Stimulated activated CD4-positive, alpha-beta T cell treated with anti-CD3 and anti-CD28 coated beads, Interleukin-12 subunit alpha, Interleukin-12 subunit beta, amount 100 ng/mL, for 4 hours (primary cell): ENCODE measurements at places on chromosomes 3 and 15.
A peak's percentile ranks its signal among the peaks of the same experiment; 100 is the strongest.

DNA sequence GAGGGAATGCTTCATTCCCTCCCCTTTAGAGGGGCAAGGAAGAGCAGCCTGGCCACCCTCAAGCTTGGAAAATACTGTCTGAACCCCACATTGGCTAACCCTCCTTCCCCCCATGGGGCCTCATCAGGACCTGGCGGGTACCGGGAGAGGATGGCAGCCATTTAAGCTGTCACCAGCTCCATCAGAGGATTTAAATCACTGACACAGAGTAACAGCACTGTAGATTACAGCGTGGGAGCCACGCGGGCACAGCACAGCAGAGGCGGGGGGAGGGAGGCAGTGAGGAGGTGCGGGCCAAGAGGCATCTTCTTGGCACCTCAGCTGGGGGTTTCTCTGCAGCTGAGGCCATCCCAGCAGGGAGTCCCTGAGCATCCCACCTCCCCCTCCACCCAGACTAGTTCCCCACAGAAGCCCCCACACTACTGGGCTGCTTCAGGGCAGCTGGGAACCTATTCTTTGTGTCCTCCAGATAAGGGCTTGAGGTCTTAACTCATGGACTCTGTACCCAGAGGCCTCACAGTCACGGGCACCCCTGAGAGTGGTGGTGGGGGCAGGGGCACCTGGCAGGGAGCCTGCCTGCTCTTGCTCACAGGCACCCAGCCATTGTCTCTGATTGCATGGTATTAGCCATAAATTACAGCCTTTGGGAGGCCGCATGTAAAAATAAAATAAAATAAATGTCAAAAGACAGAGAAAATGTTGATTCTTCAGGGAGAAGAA, 21.9 kb upstream of the CACNA2D2 start:
- DNase-seq, result no peak

- DNase-seq, result no peak
These were observed 77.9 kb downstream of the PCSK6 start for GRCh38 chr15:101411581-101411980.

DNA sequence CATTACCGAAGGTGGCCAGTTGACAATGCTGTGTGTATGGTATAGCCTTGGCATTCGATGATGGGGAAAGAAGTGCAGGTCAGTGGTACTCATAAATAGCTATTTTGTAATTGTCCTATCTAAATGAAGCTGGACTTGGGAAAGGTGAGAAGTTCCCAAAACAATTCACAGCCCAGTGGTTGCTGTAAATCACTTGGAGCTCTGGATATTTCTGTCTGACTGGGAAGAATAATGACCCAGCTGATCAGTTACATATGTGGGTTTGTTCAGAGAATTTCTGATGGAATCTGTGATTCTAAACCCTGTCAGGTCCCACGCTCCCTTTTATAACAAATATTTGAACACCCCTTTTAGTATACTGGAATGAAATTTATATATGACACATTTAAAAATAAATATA, 133.9 kb upstream of the PFN2 start:
- DNase-seq, result no peak

GRCh38 chr3:150970665-150971324, 1.7 kb downstream of the CLRN1 start:
- DNase-seq, result no peak

- peak; percentile 16 for DNase-seq
These were observed 717 bp downstream of the PXK start for GRCh38 chr3:58333206-58334012.

DNA sequence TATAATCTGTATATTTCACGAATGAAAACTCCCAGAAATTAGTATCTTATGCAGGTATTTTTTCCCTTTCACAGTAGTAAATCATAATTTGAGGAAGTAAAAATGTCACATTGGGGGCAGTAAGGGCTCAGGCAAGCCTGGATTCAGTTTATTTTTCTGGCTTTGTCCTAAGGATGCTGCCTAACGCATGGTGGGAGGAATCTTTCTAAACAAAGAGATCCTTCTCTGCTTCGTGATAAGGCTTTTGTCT, 35.7 kb downstream of the DNASE1L3 start:
- no peak for DNase-seq

DNA sequence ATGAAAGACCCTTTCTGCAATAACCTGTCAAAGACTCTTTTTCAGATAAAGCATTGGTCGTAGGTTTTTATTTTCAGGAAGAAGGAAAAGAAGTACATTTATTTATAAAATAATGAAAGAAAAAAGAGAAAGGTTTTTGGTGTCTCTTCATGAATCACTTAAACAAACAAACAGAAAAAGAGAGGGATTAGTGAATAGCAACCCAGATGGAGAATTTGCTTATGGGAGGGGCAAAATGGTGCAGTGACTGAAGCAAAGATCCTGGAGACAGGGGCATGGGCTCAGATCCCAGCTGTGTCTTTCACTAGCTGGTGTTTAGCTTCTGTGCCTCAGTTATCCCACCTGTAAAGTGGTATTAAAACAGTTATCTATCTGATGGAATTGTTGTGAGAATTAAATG, 78.6 kb upstream of the PFN2 start:
- DNase-seq, result no peak

DNA sequence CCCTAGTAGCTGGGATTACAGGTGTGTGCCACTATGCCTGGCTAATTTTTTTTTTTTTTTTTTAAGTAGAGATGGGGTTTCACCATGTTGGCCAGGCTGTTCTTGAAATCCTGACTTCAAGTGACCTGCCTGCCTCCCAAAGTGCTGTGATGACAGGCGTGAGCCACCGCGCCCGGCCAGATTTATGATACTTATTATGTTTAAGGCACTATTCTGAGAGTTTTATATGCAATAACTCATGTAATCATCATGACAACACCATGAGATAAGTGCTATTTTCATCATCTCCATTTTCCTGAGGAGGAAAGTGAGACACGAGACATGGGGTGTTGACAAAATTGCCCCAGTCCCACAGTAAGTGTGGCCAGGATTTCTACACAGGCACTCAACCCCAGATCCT, 366.4 kb upstream of the TRIM42 start:
- no peak for DNase-seq

GRCh38 chr3:62710751-62711150, 164.5 kb downstream of the CADPS start:
- no peak for DNase-seq

- no peak for DNase-seq
These were observed 134.2 kb upstream of the RAD18 start for GRCh38 chr3:9097495-9097894.

- no peak for DNase-seq
These were observed 45.5 kb upstream of the PRSS50 start for GRCh38 chr3:46763178-46763577.

DNA sequence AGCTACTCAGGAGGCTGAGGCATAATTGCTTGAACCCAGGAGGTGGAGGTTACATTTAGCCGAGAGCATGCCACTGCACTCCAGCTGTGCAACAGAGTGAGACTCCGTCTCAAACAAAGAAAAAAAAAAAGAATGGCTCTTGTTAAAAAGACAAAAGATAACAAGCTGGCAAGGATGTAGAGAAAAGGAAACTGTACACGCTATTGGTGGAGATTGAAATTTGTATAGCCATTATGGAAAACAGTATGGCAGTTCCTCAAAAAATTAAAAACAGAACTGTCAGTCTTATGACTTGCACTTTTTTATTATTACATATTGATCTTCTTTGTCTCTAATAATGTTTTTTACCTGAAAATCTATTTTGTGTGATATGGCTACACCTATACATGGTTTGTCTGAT, 41.9 kb downstream of the MEX3B start:
- no peak for DNase-seq

GRCh38 chr3:111797171-111797615, 61.9 kb upstream of the PHLDB2 start:
- no peak for DNase-seq

DNA sequence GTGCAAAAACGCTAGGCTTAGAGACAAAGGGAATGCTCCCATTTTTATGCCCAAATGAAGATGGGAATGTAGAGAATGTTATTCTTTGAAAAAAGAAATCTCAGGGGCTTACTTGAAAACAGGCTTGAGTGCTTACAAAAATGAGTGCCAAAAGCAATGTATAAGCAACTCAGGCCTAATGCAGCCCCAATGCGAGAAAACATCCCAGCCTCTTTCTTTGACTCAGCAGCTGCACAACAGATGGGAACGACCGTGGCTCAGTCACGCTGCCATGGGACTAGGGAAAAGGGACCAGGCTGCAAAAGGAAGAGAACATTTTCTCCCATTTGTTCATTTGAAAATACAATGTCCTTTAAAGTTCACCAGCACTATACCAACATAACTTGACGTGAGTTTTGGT, 246.4 kb upstream of the LRIG1 start:
- DNase-seq, result no peak

GRCh38 chr3:105956306-105956705, 87.5 kb upstream of the CBLB start:
- no peak for DNase-seq

DNA sequence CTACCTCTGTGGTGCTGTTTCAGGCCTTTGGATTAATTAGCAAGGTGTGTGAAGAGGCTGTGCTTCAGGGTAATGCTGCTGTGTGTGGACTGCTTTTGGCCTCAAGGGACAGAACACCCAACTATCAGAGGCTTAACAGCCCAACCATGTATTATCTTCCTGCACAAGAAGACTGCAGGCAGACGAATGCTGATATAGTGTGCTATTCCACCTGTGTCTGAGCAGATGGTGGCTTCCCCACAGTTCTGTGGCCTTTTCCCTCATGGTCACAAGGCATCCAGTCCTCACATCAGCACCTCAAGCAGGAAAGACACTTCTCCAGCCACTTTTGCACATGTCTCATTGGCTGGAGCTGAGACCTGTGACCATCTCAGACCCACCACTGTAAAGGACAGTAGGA, 76.6 kb downstream of the CHCHD6 start:
- DNase-seq, result no peak

DNA sequence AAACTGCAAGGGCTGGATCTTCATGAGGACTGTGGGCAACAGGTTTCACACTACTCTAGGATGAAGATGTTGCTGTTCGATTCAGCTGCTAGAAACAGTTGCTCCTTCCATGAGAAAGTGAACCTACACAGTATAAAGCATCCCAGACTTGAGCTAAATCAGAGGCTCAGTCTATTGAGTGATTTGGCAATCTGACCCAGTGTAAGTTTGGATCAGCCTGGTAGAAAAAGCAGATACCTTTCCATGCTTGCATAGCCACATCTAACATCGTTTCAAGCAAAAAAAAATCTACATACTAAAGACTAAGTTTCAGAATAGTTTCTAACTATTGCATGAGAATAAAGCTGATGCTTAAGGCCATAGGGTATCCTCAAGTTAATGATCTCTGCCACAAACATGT, 4.6 kb downstream of the UQCC5 start:
- DNase-seq, result no peak
